ENCODE measurements at places on chromosomes 7 and 10. TPM values are rescaled to one million over a fixed set of nuclear protein-coding genes. Genes with fewer than 3 reads are reported as not detected.
A peak's percentile ranks its signal among the peaks of the same experiment; 100 is the strongest.

- H3K4me1 ChIP-seq = peaks cover 59% of the 10 kb centered on the region
- H3K27me3 ChIP-seq = no peaks in the 10 kb centered on the region
- peak overlapping the region; percentile 46 for H3K27ac ChIP-seq
- peak; percentile 30 for DNase-seq
- no peaks in the 10 kb centered on the region for H3K36me3 ChIP-seq
Observed at GRCh38 chr10:73937333-73938043, 26.6 kb downstream of the PLAU start.

GRCh38 chr7:69640925-69641594 is 42.8 kb downstream of the AUTS2 start:
- H3K27me3 ChIP-seq = no peaks in the 10 kb centered on the region
- no peak overlapping the region for H3K4me3 ChIP-seq
- H3K27ac ChIP-seq = no peak overlapping the region
- DNase-seq = no peak

DNA sequence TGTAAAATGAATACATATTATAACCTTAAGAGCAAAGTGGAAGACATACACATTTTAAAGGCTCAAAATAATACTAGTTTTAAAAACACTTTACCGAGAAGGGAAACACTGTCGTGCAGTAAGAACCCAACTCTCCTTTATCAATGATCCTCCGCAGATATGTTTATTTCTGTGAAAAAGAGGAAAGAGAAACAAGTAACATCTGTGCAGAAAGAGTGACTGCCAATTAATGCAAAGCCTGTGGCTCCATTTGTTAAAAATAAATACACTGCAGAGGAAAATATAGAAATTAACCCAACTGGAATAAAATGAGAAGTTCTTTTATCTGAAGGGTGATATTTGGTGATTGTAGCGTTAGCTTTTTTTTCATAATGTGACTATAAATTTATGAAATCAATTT is 62.7 kb downstream of the HGF start:
- H3K27me3 ChIP-seq = no peaks in the 10 kb centered on the region
- DNase-seq = no peak
- H3K4me1 ChIP-seq = no peaks in the 10 kb centered on the region
- H3K36me3 ChIP-seq = no peaks in the 10 kb centered on the region

DNA sequence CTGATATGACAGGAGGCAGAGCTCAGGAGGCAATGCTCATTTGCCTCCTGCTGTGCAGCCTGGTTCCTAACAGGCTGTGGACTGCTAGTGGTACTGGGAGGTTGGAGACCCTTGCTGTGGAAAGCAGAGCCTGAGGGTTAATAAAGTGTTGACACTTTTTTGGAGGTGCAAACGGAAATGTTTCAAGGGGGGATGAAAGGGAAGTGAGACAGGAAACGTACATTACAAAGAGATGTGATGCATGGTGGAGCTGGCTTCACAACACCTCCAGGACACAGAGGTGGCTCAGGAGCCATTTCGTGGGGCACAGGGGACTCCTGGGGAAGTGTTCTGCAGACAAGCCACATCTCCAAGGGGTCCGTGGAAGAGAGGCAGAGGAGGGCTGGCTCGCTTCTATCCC is 137.6 kb upstream of the SVIL start:
- H3K4me1 ChIP-seq = peaks cover 15% of the 10 kb centered on the region
- DNase-seq = no peak
- H3K4me3 ChIP-seq = no peak overlapping the region

DNA sequence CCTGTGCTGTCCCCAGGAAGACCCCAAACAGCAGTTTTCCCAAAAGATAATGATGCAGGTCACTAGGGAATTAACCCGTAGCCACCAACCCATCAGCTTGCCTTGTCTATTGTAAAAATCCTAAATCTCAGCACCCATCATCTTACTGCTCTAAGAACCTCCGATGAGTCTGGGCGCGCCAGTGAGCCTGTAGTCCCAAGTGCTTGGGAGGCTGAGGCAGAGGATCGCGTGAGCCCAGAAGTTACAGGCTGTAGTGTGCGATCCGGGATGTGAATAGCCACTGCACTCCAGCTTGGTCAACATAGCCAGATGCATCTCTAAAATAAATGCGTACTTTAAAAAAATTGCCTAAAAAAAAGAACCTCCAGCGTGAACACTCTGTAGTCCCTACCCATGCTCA is 951 bp downstream of the AS3MT start:
- H3K4me3 ChIP-seq = no peak overlapping the region
- H3K27me3 ChIP-seq = no peaks in the 10 kb centered on the region
- DNase-seq = no peak
- no peaks in the 10 kb centered on the region for H3K4me1 ChIP-seq
- H3K36me3 ChIP-seq = no peaks in the 10 kb centered on the region

- no peaks in the 10 kb centered on the region for H3K36me3 ChIP-seq
- H3K4me1 ChIP-seq = no peaks in the 10 kb centered on the region
- no peak overlapping the region for H3K27ac ChIP-seq
- H3K27me3 ChIP-seq = peaks cover 44% of the 10 kb centered on the region
Observed at GRCh38 chr10:522350-522749, 167.1 kb downstream of the DIP2C start.

GRCh38 chr7:154832557-154833138 is 170.3 kb downstream of the PAXIP1 start:
- DNase-seq = no peak
- no peaks in the 10 kb centered on the region for H3K36me3 ChIP-seq
- no peak overlapping the region for H3K4me3 ChIP-seq
- H3K27me3 ChIP-seq = peaks cover 95% of the 10 kb centered on the region

- no peak overlapping the region for H3K27ac ChIP-seq
- H3K27me3 ChIP-seq = no peaks in the 10 kb centered on the region
- H3K4me3 ChIP-seq = no peak overlapping the region
- H3K36me3 ChIP-seq = no peaks in the 10 kb centered on the region
Observed at GRCh38 chr10:15123749-15124184, 26.6 kb downstream of the RPP38 start.

- 0 out of 2 replicates have a peak, but pooled peaks cover 18% of the 10 kb centered on the region for H3K27me3 ChIP-seq
- H3K4me3 ChIP-seq = no peak overlapping the region
- no peaks in the 10 kb centered on the region for H3K36me3 ChIP-seq
- H3K4me1 ChIP-seq = no peaks in the 10 kb centered on the region
- H3K27ac ChIP-seq = no peak overlapping the region
- no peak for DNase-seq
Observed at GRCh38 chr10:44807451-44807850, 103.7 kb upstream of the TMEM72 start.

DNA sequence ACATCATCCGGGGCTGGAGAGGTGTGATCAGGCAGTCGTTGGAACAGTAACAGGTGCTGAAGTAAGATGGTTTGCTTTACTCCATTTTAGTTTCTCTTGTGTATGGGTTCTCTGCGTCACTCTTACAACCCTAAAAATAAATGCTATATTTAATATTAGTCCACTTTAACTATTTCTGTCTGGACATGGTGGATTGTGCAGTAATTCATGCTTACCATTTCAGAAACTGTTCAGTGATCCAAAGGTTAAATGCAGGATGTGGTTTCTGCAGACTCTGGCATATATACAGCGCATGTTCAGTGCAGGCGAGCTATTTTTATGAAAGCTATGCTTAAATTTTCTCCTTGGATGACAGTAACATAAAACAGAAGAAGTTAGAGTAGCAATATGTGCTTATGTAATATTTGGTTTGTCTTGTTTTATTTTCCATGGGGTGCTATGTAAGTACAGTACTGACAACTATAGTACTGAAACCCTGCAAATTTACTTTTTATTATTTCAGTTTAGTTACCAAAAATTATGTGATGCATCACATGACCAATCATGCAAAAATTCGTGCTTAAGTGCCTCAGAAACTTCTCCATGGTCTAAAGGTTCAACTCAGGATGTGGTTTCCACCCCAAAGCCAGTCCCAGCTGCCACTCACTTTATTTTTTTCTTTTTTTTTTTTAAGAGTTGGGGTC is 46.6 kb upstream of the GRID1 start:
- no peaks in the 10 kb centered on the region for H3K27me3 ChIP-seq
- H3K27ac ChIP-seq = no peak overlapping the region
- no peaks in the 10 kb centered on the region for H3K36me3 ChIP-seq
- DNase-seq = no peak

DNA sequence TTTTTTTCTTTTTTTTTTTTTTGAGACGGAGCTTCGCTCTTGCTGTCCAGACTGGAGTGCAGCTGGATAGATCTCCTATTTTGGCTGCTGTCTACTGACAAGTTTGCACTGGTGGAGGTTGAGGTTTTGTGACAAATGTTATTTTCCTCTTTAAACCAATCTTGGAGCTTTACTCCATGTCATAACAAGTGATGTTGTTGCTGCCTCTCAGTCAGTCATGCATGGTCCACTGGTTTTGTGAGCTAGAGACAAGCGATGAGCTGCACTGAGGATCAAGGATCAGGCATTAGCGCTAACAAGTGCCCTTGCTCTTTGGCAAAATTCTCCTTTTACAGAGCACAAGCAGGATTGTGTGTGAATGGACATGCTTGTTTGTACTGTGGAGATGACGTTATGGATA is 805 bp upstream of the WDFY4 start:
- H3K27me3 ChIP-seq = peaks cover 53% of the 10 kb centered on the region
- no peak overlapping the region for H3K27ac ChIP-seq
- no peak overlapping the region for H3K4me3 ChIP-seq
- no peaks in the 10 kb centered on the region for H3K4me1 ChIP-seq
- DNase-seq = no peak
- H3K36me3 ChIP-seq = no peaks in the 10 kb centered on the region

GRCh38 chr10:104577861-104578521 is 63.1 kb upstream of the SORCS3 start:
- no peaks in the 10 kb centered on the region for H3K36me3 ChIP-seq
- H3K27me3 ChIP-seq = peaks cover 21% of the 10 kb centered on the region
- H3K27ac ChIP-seq = no peak overlapping the region
- DNase-seq = no peak
- no peak overlapping the region for H3K4me3 ChIP-seq

GRCh38 chr7:142425281-142425680 is 167.4 kb upstream of the PRSS58 start:
- no peaks in the 10 kb centered on the region for H3K36me3 ChIP-seq
- H3K27ac ChIP-seq = no peak overlapping the region
- no peaks in the 10 kb centered on the region for H3K27me3 ChIP-seq
- no peak overlapping the region for H3K4me3 ChIP-seq
- DNase-seq = no peak
- peaks cover 9% of the 10 kb centered on the region for H3K4me1 ChIP-seq

DNA sequence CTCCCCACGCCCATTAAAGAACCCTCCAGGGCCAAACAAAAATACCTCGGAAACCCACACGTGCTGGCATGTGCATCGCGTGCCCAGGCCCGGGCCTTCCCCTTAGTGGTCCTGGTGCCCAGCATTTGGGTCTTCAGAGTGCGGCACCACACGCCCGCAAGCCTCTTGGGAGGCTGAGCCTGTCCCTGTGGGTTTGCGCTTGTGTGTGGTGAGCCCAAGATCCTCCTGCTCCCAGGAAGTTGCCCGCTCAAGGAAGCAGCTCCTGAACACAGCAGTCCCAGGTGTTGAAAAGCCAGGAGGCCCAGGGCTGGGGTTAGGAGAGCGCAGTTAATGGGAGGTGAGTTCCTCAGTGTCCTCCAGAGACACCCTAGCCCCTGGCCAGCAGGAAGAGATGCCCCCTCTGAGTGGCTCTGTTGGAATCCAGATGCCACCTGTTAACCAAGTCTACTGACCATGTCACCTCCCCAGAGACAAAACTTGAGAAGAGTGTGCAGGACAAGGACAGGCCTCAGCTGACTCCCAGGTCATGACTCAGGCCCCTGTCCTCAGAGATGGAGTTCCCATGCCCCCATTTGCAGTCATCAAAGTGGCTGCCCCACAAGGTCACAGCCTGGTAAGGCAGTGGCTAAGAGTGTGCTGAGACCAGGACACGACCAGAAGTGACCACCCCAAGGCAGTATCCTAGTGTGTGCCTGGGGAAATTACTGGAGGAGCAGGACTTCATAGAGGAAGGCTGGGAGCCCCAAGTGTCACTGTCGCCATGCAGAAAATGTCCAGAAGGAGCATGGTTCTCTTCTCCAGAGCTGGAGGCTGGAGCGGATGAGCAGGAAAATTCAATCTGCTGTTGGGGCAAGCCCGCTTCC is 5.2 kb downstream of the FZD9 start:
- no peaks in the 10 kb centered on the region for H3K4me1 ChIP-seq

- no peak overlapping the region for H3K4me3 ChIP-seq
- H3K27ac ChIP-seq = no peak overlapping the region
- peaks cover 5% of the 10 kb centered on the region for H3K4me1 ChIP-seq
- H3K36me3 ChIP-seq = no peaks in the 10 kb centered on the region
- no peak for DNase-seq
- no peaks in the 10 kb centered on the region for H3K27me3 ChIP-seq
Observed at GRCh38 chr7:149868623-149869290, 5.0 kb upstream of the ATP6V0E2 start.

DNA sequence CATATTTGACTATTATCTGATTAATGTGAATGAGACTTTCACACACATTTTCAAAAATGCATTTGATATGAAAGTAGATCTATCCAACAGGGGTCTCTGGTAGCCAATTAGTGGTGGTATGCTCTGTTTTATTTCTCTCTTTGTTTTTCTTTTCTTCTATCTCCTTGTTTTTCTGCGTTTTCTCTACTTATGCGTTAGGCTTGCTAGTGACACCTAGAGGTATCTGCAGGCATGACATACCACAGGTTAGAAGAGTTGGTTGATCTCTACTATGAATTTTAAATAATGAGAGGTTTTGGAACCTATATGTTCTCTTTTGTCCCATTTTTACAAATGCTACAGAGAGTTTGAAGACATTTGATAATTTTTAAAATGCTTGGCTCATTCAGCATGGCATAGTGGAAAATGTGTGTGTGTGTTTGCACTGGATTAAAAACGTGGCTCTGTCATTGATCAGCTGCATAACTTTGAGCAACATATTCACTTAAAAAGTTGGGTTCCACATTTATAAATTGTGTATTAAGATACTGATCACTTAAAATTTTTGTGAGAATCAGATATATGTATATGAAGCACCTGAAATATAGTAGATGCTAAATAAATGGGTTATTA is 28.1 kb upstream of the PLXDC2 start:
- no peaks in the 10 kb centered on the region for H3K27me3 ChIP-seq
- no peak for DNase-seq
- H3K4me3 ChIP-seq = no peak overlapping the region
- H3K4me1 ChIP-seq = no peaks in the 10 kb centered on the region

- H3K4me1 ChIP-seq = no peaks in the 10 kb centered on the region
- H3K36me3 ChIP-seq = no peaks in the 10 kb centered on the region
- no peak overlapping the region for H3K27ac ChIP-seq
- no peak for DNase-seq
- H3K4me3 ChIP-seq = no peak overlapping the region
Observed at GRCh38 chr10:18303851-18304801, 163.9 kb downstream of the CACNB2 start.

DNA sequence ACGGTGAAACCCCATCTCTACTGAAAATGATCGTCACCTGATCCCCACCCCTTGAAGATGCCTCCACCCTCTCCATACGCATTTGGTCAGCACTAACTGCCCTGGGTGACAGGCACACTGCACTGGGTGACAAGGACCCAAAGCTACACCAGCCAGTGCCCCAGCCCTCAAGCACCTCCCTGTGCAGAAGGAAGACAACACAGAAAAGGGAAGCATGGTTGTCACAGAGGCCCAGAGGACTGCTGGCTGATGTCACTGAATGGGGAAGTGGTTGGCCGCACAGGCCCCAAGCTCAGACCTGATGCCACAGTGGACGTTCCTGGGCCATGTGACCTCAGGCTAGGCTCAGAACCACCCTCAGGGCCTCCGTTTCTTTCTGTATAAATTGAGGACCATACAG is 4.2 kb upstream of the PILRA start:
- H3K4me1 ChIP-seq = no peaks in the 10 kb centered on the region
- no peak overlapping the region for H3K4me3 ChIP-seq
- no peak overlapping the region for H3K27ac ChIP-seq
- H3K36me3 ChIP-seq = no peaks in the 10 kb centered on the region
- H3K27me3 ChIP-seq = no peaks in the 10 kb centered on the region

Gene UTF1
- total RNA-seq = not detected

Gene ATG9B
- 13.7 TPM for total RNA-seq

Gene FAM25G
- not detected for total RNA-seq

Gene RBM20
- total RNA-seq = 0.11 TPM

Gene SORCS1
- total RNA-seq = not detected

Gene LRRC17
- not detected for total RNA-seq

Gene CHST3
- total RNA-seq = 21.3 TPM

Gene SHTN1
- total RNA-seq = 33.6 TPM

Data from PC-9 (cell line).